Liver (tissue), 10 donors: ENCODE measurements at places on chromosomes 5 and 9.

GRCh38 chr9:19386502-19387044, 6.5 kb upstream of the RPS6 start:
- DNase-seq, result no peak

DNA sequence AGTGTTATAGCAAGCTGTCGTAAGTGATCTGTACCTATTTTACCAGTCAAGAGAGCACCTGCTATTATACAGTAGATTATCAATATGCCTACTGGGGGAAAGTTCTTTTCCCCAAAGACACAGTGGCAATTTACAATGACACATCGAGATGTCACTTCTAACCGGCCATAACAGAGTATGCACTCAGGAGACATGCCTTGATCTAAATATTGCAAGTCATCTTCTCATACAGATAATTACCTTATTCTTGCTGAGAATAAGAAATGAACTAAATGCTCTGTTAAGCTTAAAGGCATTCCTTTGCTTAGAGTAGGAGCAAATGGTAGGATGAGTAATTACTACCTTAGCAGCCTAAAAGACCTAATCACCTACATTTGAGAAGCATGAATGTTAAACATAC, 71.6 kb downstream of the PKD2L2 start:
- DNase-seq, result no peak

DNA sequence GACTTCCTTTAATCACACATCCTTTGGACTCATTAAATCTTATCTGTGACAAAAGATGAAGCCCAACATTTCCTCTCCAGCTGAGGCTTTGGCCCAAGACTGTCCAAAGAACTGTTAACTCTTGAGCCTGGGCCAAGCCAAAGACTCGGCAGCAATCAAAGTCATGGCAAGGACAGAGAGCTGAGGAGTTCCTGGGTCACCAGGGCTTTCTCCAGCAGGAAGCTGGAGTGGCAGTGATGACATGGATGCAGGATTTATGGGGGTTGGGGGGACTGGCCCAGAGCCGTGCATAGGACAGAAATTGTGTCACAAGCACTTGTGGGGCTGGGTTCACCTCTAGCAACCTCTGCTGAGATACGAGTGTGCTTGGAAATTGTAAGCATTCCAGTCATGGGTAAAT, 440.3 kb downstream of the PLK2 start:
- DNase-seq, result no peak

- no peak for DNase-seq
Measured at GRCh38 chr5:1053391-1054017, 44.9 kb downstream of the NKD2 start.

DNA sequence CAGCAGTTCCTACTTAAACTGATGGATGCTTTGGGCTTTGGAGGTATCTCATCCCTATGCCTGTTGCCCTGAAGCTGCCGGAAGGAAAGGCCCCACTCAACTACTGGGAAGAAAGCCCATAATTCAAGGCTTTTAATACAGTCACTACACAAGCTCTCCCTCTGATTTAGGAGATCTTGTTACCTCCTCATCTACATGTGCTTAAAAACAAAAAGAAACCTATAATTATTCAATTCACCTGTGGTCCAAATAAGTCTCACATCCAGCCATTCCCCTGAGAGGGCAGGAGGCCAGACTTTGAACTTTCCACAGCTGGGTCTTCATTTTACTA, 715 bp upstream of the LEAP2 start:
- no peak for DNase-seq

DNA sequence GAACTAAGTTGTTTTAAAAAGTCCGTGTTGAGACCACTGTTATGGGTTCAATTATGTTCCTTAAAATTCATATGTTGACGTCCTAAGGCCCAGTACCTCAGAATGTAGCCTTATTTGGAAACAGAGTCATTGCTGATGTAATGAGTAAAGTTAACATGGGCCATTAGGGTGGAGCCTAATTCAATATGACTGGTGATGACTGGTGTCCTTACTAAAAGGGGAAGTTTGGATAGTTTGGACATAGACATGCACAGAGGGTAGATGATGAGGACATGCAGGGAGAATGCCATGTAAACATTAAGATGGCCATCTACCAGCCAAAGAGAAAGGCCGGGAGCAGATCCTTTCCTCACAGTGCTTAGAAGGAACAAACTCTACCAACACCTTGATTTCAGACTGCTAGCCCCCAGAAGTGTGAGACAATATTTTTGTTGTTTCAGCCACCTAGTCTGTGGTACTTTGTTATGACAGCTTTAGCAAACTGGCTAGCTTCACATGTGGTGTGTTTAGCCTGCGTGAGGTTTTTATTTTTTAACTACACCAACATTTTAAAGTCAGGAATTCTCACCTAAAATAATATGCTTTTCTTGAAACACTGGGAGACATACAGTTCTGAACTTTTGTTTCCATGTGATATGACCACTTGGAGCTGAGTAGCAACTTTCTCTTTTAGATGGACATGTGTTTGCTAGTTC, 135.3 kb downstream of the YIPF5 start:
- no peak for DNase-seq

DNA sequence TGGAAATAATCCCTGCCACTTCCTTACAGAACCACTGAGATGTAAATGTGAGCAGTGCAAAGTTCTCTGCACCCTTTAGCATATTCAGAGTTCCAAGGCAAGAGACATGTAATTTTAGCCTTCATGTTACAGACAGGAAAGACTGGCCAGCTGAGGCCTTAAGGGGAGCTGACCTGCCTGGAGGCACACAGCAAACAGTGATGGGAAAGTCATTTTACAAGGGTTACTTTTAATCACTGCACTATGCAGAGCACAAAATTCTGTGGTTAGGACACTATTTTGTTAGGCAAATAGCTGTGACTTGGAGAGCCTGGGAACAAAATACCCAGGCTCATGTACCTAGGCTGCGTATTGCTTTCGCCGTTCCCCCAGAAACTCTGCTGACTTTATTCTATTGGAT, 30.2 kb upstream of the TNIP1 start:
- no peak for DNase-seq

- DNase-seq, result no peak
Measured at GRCh38 chr5:22835686-22836085, 17.5 kb downstream of the CDH12 start.

GRCh38 chr9:124312290-124313265, 54.8 kb downstream of the NEK6 start:
- no peak for DNase-seq

DNA sequence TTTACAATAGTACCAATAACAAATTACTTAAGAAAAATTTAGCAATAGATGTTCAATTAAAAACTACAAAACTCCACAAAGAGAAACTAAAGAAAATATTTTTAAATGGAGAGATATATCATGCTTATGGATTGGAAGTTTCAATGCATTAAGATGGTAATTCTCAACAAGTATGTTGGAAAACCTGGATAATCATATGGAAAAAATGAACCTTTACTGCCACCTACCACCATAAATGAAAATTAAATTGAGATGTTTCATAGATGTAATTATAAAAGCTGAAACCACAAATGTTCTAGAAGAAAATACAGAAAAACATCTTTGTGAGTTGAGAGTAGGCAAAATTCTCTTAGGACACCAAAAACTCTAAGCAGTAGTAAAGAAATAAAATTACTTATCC, 121.7 kb downstream of the ANKRD18B start:
- DNase-seq, result no peak

DNA sequence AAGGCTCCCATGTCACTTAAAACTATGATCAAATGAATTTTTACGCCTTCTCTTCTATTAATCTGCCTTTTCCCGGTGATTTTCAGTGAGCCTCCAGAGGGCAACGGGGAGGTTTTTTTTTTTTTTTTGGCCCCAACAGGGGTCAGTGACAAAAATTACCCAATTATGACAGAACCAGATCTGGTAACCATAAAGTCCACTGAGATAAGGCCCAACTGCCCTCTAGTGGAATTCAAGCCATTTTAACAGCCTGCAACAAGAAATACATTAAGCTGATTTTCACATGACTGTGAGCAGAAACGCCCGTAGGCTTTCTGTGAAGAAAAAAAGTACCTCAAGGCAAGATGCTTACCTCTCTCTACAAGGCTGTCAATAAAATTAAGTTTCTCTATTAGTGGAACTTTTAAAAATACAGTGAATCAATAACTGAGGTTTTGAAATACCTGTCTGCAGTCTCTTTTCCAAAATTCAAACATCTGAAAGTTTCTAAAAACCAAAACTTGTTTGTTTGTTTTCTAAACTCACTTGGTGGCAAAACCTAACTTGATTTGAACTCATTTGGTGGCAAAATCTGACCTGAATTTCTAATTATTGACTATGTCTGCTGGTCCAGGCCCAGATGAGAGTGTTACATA, 49.7 kb upstream of the FST start:
- DNase-seq, result no peak

GRCh38 chr5:158388021-158388420, 529.1 kb upstream of the CLINT1 start:
- no peak for DNase-seq
